ENCODE measurements at places on chromosomes 7 and 10.

DNA sequence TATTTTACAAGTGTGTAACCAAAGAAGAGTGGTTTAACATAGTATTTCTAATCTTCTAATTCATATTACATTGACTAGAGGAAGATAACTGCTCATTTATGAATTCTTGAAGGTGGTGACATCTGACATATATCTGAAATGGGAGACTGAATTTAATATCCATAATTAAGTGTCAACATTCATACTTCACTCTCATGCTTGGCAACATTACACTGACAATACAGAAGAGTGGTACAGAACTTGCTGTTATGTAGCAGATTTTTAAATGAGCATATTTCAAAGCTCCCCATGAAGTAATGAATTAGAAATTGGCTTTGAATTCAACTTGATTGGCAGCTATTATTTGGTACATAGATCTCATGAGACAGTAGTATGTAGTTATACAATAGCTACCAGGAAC, 125.8 kb upstream of the POT1 start:
- DNase-seq = no peak

- DNase-seq = no peak
Measured at GRCh38 chr10:124706462-124707143, 37.6 kb downstream of the FAM53B start.

DNA sequence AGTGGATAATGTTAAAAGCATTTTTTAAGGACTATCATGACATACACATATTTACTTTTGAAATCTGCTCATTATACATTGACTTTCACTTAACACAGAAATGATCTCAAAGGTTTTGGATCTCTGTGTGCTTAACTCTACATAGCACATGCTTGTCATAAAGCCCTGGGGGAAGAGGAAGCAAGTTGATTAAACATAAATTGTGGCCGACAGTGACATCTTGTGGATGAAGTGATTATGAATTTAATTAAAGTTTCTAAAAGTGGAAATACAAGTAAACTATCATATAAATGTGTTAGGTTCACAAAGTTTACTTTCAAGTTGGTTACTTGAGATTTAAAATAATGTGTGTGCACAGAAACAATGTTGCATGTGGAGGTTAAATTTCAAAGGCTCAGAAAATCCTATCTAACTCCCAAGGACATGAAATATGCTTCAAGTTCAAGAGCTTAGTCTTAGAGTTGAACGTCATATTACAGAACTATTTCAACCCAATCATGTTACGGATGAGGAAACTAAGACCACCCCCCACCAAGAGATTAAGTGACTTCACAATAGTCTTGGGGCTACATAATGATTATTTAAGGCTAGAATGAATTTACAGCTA, 1247.8 kb downstream of the GATA3 start:
- DNase-seq = peak; percentile 36

DNA sequence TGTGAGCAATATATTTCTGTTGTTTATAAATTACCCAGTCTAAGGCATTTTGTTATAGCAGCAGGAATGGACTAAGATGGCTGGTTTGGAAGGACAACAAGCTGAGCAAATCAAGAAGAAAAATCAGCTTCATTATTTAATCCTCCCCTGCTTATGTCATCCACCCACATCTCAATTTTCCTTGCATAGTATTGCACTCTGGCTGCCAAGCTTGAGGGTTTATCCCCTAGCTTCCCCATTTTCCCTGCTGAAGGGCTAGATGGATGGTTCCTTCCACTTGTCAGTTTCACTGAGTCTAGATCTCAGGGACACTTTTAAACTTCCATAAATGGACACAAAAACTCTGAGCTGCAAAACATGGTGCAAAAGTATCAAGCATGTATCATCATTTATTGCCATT, 75.2 kb upstream of the LAMB4 start:
- no peak for DNase-seq
